ENCODE measurements at places on chromosomes 4 and X. TPM values are rescaled to one million over a fixed set of nuclear protein-coding genes. Genes with fewer than 3 reads are reported as not detected.

- no peak for DNase-seq
Measured at GRCh38 chr4:158964114-158964727, 138.7 kb upstream of the RAPGEF2 start.

- DNase-seq, result no peak
Measured at GRCh38 chr4:59057804-59058203, 1947.6 kb upstream of the IGFBP7 start.

DNA sequence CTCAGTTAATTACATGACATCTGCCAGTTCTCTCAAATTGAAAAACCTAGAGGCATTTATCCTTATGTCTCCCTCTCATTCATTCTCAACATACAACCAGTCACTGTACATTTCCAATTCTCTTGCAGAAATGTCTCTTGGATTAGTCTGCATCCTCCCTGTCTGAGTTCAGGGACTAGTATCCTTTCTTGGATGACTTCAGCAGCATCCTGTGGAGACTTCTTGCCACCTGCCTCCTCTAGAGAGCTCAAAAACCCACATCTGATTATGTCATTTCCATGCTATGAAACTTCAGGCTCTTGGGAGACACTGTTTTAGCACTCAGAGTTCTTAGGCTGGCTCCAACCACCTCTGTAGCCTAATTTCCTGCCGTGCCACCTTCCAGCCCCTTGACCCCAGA is 515.1 kb upstream of the DIPK2B start:
- DNase-seq, result no peak

DNA sequence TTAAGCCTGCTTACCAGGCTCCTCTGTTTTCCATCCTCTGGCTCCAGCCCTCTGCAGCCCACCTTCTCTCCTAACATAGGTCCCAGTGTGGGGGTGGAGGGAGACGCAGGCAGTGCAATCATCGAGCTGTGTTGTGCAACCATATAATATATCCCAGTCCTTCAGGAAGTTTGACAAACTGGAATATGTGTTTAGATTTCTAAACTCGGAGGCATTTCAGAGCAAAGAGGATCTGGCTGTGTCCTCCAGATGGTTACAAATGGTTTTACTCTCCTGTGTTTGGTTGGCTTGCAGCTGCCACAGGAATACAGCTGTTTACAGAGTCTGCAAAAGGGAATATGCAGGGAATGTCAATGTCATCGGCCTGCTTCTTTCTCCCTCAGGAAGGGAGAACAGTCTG is 195.3 kb upstream of the LNX1 start:
- no peak for DNase-seq

- DNase-seq, result no peak
Measured at GRCh38 chr4:58166490-58166889, 1056.3 kb upstream of the IGFBP7 start.

DNA sequence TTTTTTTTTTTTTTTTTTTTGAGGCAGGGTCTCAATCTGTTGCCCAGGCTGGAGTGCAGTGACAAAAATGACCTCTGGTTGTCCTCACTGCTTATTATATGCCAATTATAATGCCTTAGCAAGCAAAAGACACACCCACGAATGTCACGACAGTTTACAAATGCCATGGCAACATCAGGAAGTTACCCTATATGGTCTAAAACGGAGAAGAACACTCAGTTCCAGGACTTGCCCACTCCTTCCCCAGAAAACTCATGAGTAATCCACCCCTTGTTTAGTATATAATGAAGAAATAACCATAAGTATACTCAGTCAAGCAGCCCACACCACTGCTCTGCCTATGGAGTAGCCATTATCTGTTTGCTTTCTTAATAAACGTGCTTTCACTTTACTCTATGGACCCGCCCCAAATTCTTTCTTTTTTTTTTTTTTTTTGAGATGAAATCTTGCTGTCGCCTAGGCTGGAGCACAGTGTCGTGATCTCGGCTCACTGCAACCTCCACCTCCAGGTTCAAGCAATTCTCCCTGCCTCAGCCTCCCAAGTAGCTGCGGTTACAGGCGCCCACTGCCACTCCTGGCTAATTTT is 106.2 kb downstream of the SMIM20 start:
- DNase-seq, result no peak

DNA sequence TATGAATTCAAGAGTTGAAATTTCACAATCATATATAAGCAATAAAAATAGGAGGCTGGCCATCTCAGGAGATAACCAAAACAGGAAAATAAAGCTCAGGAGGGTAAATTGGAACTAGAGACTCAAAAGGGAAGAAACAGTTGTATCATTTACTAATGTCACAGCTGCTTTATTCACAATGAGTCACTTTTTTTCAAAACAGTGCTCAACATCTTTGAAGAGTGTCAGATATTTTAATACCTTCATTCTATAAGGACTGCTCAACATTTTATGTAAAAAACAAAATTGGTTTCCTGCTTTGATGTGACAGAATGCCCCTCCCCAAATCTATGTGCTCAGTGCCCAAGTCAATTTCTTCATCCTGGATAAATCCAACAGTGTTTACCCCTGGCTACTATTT is 97.7 kb downstream of the DDX60 start:
- DNase-seq, result no peak

DNA sequence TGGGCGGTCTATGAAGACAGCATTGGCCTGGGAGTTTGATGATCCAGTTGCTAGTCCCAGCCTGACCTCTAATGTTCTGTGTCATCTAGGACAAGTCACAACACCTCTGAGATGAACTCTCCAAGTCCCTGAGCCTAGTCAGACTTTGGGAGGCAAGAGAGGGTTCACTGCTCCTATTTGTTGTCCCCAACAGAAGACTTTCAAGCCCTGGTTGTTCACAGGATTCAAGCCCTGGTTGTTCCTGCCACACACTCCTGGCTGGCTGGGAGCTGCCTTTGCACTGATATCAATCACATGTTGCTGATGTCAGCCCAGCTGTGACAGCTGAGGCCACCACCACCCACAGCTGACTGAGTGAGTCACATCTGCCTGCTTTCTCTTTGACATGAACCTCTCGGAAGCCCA is 253.2 kb upstream of the RASGEF1B start:
- peak; percentile 47 for DNase-seq

- no peak for DNase-seq
Measured at GRCh38 chr4:43374216-43374751, 481.8 kb downstream of the GRXCR1 start.

GRCh38 chr4:89369581-89369980 is 62.0 kb upstream of the GPRIN3 start:
- DNase-seq, result no peak

GRCh38 chr4:184265546-184266351 is 48.1 kb upstream of the ENPP6 start:
- no peak for DNase-seq

GRCh38 chr4:20724915-20725314 is 24.7 kb downstream of the PACRGL start:
- no peak for DNase-seq

- no peak for DNase-seq
Measured at GRCh38 chr4:149790172-149790907, 25.3 kb downstream of the IQCM start.

DNA sequence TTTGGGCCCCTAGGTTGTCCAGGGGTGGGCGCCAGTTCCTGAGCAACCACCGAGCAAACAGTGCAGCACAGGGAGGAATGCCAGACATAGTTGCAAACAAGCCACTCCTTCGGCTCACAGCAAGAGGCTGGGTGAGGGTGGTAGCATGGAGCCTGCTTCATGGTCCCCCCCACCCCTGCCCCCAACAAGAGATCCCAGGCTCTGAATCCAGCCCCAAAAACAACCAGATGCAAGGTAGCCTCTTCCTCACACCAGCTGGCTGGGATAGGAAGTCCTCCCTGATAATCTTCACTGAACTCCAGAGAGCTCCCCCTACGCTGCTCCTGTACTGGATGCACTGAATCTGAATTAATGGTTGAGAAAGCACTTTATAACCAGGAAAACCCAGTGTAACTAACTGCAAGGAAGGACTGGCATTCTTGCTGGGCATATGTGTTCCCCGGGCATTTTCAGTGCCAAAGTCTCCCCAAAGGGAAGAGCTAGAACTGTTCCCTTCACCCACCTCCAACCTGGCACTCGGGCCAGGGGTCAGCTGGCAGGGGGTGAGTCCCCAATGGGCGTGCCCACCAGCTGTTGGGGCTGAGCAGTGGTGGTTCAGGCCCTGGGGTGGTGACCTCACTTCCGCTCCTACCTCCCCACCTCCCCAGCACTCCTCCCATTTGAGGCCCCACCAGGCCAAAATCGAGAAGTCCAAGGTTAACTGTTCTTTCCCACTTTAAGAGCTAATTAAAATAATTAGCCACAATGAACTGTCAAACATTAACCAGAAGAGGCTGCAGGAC is 1.5 kb downstream of the ELF4 start:
- no peak for DNase-seq

GRCh38 chr4:165767671-165768070 is 105.4 kb upstream of the TLL1 start:
- no peak for DNase-seq

DNA sequence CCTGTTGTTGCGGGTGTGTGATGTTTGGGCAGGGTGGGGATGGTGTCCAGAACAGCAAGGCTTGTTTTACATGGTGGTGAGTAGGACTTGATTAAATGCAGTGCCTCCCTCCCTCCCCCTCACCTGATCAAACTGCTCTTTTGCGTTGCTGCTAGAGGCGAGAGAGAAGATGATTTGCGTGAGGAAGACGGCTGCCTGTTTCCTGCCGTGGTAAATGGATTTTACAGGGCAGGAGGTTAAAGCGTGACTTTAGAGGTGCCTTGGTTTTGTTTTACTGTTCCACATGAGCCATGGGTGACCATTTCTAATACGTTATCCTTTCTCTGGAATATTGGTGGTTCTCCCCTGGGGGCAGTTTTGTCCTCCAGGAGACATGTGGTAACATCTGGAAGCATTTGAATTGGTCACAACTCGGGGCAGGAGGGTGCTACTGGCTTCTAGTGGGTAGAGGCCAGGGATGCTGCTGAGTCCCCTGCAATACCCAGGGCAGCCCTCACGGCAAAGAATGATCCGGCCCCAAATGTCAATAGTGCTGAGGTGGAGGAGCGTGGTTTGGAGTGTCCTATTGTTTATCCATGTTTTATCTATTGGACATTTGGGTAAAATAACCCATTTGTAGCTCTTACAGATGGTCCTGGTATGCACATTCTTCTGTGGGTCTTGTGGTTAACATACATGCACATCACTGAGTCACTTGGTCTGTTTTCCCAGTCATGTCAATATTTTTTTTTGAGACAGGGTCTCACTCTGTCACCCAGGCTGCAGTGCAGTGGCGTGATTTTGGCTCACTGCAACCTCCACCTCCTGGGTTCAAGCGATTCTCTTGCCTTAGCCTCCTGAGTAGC is 73.7 kb downstream of the SHROOM2 start:
- no peak for DNase-seq

DNA sequence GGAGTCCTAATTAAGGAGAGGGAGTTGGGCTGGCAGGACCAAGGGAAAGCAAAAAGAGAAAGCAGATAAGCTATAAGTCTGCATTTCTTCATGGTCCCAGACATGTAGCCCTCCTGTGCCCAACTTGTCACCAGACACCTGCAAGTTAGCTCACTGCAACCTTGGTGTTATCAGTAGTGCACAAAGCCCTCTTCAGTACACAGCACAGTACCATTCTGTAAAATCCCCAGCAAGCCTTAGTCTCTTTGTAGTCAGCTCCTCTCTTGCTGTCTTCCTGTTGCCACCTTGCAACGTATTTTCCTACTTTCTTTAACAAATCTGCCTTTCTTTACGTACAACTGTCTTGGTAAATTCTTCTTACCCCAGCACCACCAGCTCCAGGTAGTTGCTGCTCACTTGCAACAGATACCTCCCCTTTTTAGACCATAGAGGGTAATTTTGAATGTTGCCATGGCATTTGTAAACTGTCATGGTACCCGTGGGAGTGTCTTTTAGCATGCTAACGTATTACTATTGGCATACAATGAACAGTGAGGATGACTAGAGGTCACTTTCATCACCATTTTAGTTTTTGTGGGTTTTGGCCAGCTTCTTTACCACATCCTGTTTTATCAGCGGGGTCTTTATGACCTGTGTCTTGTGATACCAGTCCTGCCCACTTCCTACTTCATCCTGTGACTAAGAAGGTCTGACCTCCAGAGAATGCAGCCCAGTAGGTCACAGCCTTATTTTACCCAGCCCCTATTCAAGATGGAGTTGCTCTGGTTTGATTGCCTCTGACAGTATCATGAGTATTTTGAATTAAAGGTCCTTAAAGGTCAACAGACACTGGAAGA is 28.3 kb upstream of the AP1S2 start:
- DNase-seq, result no peak

GRCh38 chrX:118666521-118666920 is 60.9 kb upstream of the IL13RA1 start:
- no peak for DNase-seq

GRCh38 chr4:7248857-7249256 is 56.5 kb downstream of the SORCS2 start:
- DNase-seq, result no peak

GRCh38 chrX:116378961-116379360 is 57.4 kb upstream of the SLC6A14 start:
- no peak for DNase-seq

The SLC25A43 gene
- 8.3 TPM for polyA plus RNA-seq

The NKX6-1 gene
- 0.07 TPM for polyA plus RNA-seq

The IL2RG gene
- 197 TPM for polyA plus RNA-seq

The HTN3 gene
- 0.71 TPM for polyA plus RNA-seq

The GAB3 gene
- polyA plus RNA-seq, result 5.0 TPM

The KLHL8 gene
- 4.2 TPM for polyA plus RNA-seq

The NPY2R gene
- polyA plus RNA-seq, result 0.02 TPM

The ADRA2C gene
- polyA plus RNA-seq, result 4.4 TPM

The GLRB gene
- 1.5 TPM for polyA plus RNA-seq

Data from thymus (tissue), 14 donors.